ENCODE measurements at places on chromosomes 12 and 14.

DNA sequence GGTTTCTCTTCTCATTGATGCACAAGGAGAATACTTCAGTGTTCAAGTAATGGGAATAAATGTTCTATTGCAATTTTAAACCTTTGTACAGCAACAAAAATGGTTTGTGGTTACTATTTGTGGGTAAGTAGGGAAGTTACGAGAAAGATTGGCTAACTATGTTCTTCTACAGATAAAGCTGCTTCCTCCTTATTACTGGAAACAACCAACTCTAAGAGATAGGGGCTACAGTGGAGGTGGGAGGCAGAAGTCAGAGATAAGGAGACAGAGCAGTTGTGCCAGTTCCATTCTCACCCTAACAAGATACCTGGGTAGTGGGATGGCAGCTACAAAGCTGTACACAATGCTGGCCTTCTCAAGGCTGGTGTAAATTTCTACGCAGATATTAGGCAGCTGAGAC, 16.2 kb downstream of the NOXRED1 start:
- no peak for DNase-seq

DNA sequence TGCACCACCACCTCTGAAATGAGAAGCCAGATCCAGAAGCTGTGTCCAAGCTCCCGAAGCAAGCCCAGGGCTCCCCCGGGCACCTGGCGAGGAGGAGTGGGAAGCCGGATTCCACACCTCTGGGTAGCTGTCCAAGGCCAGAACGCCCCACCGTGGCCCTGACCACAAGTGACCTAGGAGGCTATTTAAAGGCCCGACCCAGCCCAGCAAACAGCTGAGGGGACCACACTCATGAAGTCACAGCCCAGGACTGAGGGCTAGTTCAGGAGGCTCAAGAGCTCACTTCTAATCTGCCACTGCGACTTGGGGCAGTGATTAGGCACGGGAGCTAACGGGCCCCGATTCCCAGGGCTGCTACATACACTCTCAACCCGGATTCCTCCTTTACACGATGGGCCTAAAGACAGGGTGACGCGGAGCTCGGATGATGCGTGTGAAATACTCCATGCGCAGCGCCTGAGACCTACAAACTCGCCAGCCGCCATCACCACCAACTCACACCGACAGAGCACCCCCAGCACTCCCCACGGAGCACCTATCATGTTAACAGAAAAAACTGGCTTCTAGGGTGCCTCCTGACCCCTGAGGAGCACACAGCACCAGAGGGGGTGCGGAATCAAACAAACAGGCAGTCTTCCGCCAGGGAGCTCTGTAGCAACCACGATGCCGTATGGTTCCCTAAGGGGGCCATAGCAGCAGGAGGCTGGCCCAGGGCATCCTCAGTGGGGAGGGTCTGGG, 84.0 kb upstream of the GPR68 start:
- no peak for DNase-seq

DNA sequence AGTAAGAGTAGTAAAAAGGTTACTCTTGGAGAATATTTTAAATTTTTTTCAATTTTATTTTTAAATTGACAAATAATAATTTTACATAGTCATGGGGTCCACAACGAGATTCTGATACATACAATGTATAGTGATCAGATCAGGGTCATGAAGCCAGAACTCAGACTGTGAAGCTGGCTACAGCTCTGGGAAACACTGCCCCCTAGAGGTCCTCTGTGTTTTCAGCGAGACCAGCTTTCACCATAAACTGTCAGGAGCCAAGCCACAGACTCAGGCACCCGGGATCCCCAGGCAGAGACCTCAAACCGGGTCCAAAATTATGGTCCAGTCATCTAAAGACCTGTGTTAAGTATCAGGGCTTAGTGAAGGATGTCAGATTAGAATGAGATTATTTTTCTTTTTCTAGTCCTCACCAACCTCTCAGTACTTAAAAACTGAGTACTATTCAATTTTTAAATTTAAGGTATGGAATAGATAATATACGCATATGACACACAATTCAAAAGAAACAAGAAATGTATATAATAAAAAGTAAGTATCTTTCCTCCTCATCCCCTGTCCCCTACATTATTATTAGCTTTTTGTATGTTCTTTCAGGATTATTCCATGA, 397.1 kb downstream of the MDGA2 start:
- DNase-seq, result peak; percentile 56

- no peak for DNase-seq
Observed at GRCh38 chr12:73112035-73112816, 840.1 kb downstream of the TRHDE start.

Measured in activated CD8-positive, alpha-beta memory T cell treated with anti-CD3 and anti-CD28 coated beads for 24 hours (primary cell).